ENCODE measurements at places on chromosomes 1 and 21.

DNA sequence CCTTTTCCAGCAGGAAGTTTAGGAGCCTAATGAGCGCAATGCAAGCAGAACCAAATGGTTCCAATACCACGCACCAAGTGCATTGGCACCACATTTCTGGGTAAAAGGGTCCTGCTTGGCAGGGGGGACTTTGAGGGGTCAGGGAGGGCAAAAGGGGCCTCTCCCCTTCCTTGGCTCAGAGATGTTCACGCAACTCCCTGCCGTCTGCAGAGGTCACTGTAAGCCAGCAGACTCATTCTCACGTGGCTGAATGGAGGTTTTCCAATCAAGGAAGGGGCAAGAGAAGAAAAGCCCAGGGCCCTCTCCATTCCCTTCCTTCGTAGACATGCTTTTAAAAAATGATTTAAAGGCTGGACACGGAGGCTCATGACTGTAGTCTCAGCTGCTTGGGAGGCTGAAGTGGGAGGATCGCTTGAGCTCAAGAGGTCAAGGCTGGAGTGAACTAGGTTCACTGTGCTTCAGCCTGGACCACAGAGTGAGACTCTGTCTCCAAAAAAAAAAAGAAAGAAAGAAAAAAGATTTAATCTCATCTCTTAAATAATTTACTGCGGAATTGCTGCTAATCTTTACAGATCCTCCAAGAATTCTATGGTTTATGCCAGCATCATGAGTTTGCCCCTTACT, 80.3 kb downstream of the RUNX3 start:
- peak; percentile 43 for DNase-seq

- no peak for DNase-seq
These were observed 200.6 kb upstream of the HMCN1 start for GRCh38 chr1:185533596-185533995.

- no peak for DNase-seq
These were observed 26.7 kb downstream of the SLC2A1 start for GRCh38 chr1:42931911-42932422.

DNA sequence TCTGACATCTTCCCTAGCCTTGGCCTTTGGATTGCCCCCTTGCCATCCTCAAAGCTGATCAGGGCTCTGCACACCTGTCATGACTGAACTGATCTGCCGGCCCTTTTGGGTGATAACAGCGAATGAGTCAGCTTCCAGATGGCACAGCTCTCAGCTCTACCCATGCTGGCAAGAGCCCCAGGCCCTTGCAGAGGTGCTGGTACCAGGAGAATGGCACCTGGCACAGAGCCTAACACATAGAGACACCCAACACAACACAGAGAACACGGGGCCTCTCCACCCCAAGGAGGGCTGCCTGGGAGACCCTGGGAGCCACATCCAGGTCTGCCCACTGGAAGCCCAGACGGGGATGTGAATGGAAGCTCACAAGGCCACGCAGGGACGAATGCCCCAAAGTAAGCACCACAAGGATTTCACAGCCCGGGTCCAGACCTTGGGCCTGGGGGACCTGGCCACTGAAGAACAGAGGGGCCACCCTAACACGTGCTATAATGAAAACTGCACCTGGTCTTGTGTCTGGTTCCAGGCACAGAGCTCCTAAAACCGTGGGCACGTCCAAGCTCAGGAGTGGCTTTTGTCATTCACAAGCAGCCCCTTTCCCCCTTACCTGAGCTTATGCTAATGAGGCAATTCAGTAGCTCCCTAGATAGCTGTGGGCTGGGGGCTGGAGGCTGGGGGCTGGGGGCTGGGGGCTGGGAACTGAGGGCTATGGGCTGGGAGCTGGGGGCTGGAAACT, 160.5 kb downstream of the NPHP4 start:
- no peak for DNase-seq

- DNase-seq = peak; percentile 100
These were observed 106.5 kb upstream of the SLC44A3 start for GRCh38 chr1:94713472-94714141.

GRCh38 chr1:110356379-110356778, 17.2 kb downstream of the RBM15 start:
- DNase-seq = no peak

GRCh38 chr1:31614414-31615005, 3.0 kb upstream of the HCRTR1 start:
- no peak for DNase-seq

- DNase-seq = no peak
These were observed 54.7 kb upstream of the SSBP3 start for GRCh38 chr1:54460861-54461387.

- no peak for DNase-seq
These were observed 14.7 kb downstream of the SRRM1 start for GRCh38 chr1:24657781-24658180.

DNA sequence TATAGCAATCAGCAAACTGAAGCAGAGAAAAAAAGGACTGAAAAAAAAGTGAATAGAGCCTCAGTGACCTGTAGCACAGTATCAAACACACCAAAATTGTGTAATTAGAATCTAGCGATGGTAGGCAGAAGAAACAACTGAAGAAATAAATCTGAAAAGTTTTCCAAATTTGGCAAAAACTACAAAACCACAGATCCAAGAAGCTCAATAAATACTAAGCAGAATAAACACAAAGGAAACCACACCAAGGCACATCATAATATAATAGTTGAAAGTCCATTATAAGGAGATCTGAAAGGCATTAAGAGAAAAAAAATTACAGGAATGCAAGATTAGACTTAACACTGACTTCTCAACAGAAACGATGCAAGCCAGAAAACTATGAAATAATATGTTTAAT, 7.1 kb upstream of the IL12RB2 start:
- peak; percentile 22 for DNase-seq

DNA sequence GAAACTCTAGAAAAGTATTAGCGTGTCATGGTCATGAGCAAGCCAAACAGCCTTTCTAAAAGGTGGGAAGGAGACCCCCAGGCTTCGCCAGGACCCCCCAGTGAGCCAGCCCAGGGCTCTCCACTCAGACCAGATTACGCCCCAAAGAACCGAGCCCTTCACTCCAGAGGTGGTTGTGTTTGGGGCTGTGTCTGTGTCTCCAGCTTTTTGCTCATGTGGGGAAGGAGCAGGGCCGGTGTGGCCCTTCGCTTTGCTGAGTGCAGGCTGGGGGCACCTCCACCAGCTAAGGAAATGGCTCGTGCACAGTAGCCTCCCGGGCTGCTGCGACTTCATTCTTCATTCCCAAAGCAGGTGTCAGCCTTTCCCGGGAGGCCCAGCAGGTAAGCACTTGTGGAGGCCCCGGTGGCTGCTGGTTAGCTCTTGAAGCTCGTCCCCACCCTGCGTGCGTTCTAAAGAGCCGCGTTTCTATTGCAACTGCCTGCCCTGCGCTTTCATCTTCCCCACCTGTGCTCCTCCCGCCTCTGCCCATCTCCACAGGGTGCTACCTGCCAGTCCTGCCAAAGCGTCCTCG, 531 bp downstream of the TSPEAR start:
- DNase-seq = no peak

- peak; percentile 92 for DNase-seq
These were observed 101.7 kb downstream of the NEK7 start for GRCh38 chr1:198258491-198258890.

DNA sequence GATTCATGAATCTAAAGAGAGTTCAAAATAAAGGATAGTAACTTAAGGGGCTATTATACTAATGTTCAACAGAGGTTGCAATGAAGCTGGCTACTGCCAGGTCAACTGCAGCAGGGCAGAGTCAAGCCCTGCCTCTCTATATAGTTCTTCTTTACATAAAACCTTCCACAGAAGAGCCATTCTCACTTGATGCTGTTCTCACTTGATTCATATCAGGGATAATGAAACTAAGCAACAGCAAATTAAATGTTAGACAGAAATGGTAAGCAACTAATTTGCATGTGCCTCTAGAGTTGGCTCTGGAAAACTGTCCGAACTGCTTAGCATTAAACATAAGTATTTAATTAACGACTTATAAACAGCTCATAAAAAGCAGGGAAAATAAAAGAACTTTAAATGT, 17.4 kb downstream of the CCSAP start:
- DNase-seq = no peak

DNA sequence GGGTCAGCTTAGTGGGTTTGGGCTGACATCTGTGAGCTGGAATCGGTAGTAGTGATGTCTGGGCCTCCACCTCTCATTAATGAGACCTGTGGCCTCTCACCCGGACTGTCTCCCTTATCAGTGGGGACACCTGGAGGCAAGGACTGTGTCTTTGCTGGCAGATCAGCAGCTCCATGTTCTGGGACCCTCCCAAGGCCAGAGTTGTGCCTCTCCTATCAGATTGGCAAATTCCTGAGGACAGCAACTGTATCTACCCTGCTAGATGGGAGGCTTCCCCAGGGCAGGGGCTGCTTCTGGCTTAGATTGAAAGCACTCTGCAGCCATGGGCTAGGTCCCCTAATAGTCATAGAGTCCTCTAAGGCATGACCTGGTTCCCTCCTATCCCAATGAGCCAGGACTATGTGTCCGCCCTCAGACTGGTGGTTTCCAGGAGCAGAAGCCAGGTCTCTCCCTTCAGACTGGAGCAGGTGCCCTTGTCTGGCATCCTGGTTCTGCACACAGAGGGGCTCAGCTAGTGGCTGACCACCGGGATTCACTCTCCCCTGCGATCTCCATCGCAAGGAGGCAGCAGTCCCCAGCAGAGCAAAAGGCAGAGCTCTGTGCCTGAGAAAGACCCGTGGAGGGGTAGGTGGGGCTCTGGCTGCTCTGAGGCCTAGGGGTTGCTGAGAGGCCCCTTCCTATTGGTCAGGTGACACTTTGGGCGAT, 5.8 kb downstream of the DRAXIN start:
- DNase-seq = no peak

DNA sequence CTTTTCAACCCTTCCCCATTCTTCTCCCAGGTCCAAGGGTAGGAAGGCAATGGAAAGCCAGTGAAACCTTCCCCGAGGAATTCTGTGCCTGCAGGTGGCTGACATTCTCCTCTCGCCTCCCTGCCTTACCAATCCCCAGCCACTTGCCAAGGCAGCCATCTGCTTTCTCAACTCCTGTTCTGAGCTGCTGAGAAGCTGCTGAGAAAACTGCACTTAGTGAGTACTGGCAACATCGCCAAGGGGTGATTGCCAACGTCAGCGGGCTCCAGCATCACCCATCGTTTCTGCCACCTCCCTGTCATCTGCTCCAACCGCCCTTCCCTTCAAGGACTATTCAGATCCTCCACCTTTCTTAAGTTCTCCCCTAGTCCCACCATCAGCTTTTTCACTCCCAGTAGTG, 106.0 kb downstream of the PTPRU start:
- no peak for DNase-seq

GRCh38 chr1:200409203-200409760, 554 bp downstream of the ZNF281 start:
- DNase-seq = peak; percentile 28

GRCh38 chr1:160101037-160101716, 2.8 kb upstream of the IGSF8 start:
- DNase-seq = peak; percentile 73

- no peak for DNase-seq
These were observed 14.1 kb downstream of the PCSK9 start for GRCh38 chr1:55053265-55053954.

DNA sequence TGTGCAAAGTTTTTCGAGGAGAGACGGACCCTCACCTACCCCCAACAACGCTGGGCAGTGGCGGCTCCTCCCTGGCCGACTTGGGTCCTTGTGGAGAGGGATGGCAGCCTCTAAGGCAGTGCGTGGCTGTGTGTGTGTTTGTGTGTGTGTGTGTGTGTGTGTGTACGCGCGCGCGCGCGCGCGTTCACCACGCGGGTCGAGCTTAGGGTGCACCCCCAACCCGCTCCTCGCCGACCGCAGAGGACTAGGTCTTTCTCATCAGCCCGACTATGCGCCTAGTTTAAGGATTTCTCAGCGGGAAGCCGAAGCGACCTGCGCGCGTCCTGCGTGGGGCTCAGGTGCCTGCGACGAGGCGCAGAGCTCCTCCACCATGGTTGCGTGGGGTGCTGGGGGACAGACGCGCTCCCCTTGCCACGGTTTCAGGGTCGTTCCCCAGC, 940 bp downstream of the SOX13 start:
- DNase-seq = no peak

DNA sequence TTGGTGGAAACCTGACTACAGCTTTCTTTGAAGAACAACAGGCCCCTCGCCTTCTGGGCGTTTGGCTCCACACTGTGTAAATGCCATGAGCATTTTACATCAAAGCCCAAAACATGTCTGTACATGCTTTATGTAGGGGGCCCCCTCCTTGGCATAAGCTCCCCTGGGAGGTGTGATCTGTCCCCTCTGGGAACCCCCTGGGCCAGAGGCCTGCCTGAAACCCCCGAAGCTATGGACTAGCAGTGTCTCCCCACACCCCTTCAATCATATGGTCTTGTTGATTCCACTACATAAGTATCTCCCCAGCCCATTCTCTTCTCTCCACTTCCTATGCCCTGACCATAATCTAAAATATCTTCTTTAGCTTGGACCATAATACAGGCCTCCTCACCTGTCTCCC, 241.5 kb downstream of the C1orf94 start:
- no peak for DNase-seq

GRCh38 chr1:20589331-20590278, 708 bp downstream of the CDA start:
- DNase-seq = peak; percentile 88

DNA sequence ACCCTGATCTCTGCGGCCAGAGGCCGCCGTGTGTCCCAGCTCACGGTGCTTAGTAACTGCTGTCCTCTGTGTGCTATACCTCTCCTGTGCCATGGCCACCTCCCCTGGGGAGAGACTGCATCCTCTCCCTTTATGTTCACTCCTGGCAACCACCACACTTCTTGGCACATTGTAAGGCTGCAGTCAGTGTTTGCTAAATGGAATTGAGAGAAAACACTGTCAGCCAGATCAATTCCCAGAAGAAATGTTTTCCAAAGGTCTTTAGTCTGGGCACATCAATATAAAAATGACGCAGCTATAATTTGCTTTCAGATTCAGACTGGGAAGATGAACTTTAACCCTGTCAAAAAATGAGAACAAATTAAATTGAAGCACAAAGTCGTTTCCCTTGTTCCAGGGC, 96.8 kb downstream of the BEND5 start:
- no peak for DNase-seq

DNA sequence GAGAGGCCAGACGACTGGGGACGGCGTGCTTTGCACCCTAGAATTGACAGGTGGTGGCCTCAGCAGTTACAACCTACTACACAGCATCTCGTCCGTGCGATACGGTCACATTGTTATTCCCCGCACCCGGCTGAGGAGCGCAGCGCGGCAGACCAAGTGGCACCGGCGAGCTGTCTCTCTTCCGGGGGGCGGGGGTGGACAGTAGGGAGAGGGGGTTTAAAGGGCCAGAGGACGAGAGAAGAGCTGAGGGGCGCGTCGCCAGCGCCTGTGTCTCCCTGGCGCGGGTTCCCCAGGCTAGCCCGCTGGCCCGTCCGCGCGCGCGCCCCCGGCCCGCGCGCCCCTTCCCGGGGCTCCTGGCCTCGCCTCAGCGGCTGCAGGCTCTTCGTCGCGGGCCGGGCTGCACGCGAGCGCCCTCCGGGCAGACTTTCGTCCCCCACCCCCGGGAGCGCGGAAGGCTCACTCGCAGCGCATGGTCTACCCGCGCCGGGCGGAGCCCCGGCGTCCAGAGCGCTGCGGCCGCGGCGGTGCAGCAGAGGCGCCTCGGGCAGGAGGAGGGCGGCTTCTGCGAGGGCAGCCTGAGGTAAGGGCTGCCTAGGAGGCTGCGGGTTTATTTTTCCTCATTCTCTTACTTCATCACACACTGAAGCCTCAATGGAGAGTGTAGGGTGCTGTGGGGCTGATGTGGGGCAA, at the start of gene PDE4B:
Gene PDE4B (plus strand): TSS at position 227 of the 690 bp plus-strand sequence.
- DNase-seq = no peak
